Renal cortex interstitium (tissue), 15 donors: ENCODE measurements at places on chromosomes 2 and 18. TPM values are rescaled to one million over a fixed set of nuclear protein-coding genes. Genes with fewer than 3 reads are reported as not detected.

Gene NDC80
- 23.3 TPM for polyA plus RNA-seq

Gene SDC1
- 30.0 TPM for polyA plus RNA-seq

- no peak for DNase-seq
These were observed 27.0 kb upstream of the THUMPD2 start for GRCh38 chr2:39805936-39806608.

GRCh38 chr2:86308356-86308755 lies 29.1 kb downstream of the REEP1 start:
- DNase-seq: no peak

- DNase-seq: no peak
These were observed 99.3 kb downstream of the PRELID3A start for GRCh38 chr18:12507007-12507406.

DNA sequence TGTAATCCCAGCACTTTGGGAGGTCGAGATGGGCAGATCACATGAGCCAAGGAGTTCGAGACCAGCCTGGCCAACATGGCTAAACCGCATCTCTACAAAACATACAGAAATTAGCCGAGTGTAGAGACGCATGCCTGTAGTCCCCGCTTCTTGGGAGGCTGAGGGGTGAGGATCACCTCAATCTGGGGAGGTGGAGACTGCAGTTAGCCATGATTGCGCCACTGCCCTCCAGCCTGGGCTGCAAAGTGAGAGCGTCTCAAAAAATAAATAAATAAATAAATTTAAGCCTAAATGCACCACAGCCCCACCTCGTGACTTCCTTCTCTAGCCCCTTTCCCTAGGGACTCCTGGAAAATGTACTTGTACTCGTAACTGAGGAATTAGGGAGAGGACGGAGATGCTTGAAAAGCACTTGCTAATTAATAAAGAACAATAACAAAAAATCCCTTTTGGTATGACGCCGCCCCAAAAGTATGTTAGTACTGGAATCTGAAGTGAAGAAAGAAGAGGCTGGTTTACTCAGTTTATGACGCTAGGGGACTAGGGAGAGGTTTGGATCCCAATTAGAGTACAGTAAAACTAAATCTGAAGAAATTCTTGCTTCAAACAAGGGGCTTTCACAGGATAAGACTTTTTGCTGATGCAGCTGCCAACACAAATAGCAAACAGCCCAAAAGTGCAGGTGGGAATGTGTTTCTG lies 887 bp upstream of the ZNF396 start:
- no peak for DNase-seq

GRCh38 chr2:185954389-185954788 lies 215.8 kb downstream of the FSIP2 start:
- DNase-seq: no peak
